NCI-H1092 (cell line): ENCODE measurements at places on chromosomes 1 and 21.

DNA sequence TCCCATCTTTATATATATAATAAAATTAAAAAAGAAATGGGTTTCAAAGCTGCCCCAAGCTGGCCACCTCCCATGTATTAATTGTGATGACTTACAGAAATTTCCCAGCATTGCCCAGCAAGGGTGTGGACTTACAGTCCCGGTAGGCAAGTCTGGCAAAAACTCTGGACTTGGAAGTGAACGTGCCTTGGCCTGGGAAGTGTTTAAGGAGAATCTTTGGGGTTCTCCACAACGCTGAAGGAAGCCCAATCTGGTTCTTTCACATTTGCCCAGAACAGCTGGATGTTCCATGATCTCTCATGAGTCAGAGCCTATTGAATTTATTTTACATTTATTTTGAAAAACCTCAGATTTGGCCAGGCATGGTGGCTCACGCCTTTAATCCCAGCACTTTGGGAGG is 98.4 kb upstream of the SLC45A1 start:
- no peak for DNase-seq

GRCh38 chr1:68107771-68108170 is 57.3 kb upstream of the DIRAS3 start:
- no peak for DNase-seq

- DNase-seq: no peak
Observed at GRCh38 chr1:234186037-234186688, 187.1 kb upstream of the COA6 start.

GRCh38 chr1:156276532-156276931 is 6.1 kb downstream of the SMG5 start:
- DNase-seq: no peak

GRCh38 chr1:94698356-94698755 is 121.8 kb upstream of the SLC44A3 start:
- no peak for DNase-seq

DNA sequence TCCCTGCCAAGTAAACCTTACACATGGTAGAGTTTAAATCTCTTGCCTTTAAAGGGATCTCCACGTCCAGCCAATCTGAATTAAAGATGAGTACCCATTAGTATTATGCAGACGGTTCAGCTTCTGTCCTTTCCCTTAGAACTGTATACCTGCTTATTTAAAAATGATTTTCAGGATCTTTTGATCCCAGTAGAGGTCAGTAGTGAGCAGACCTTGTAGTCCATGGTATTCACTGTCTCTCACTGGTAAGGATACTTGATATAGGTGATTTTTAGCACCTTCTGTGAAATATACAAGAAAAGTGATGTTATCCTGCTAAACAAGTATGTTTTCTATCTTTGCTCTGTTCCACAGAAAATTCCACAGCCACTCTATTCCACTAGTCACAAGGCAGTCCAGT is 1211.6 kb upstream of the ADGRL4 start:
- no peak for DNase-seq

GRCh38 chr1:116483481-116484309 is 87.1 kb downstream of the CD58 start:
- no peak for DNase-seq

GRCh38 chr1:150187560-150187931 is 37.8 kb downstream of the PLEKHO1 start:
- no peak for DNase-seq

DNA sequence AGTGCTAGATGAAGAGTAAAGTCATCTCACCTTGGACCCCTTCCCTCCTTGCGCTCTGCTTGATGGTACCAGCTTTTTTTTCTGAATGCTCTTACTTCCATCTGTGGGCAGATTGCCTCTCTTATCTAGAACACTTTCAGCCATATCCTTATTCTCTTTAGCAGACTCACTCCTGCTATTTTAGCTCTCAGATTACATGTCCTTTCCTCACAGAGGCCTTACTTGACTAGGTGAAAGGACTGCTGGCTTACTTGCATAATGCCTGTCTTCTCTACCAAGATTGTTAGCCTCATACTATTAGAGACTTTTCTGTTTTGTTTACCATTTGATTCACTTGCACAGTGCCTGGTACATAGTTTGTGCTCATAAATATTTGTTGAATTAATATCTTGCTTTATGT is 9.3 kb downstream of the IFI44 start:
- no peak for DNase-seq

DNA sequence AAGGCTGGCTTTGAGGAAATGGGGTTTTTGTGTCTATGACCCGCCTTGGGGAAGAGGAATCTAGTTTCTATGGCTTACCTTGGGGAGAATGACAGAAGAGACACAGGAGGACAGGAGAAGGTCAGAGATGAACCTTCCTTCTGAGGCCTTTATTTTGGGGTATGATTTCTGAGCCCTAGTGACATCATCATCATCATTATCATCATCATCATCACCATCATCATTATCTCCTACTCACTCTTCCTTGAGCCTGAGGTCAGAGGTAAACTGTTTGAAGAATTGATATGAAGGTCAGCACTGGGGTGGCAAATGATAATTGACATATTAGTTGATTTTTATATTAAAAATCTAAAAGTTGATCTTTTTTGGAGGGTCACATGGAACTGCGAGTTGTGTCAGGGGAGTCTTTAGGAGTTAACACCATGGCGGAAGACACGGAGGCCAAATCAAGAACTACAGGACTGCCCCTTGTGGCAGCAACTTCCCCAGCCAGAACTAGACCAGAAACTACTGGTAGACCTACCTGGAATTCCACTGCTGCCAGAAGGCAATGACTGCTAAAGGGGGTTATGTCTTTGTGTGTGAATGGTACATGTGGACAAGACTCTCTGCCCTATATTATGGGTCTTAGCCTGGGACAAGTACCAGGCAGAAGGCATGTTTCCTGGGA is 49.8 kb upstream of the WLS start:
- no peak for DNase-seq

GRCh38 chr1:61120246-61120840 is 38.0 kb downstream of the NFIA start:
- no peak for DNase-seq

- no peak for DNase-seq
Observed at GRCh38 chr1:96425382-96426129, 296.0 kb upstream of the PTBP2 start.

DNA sequence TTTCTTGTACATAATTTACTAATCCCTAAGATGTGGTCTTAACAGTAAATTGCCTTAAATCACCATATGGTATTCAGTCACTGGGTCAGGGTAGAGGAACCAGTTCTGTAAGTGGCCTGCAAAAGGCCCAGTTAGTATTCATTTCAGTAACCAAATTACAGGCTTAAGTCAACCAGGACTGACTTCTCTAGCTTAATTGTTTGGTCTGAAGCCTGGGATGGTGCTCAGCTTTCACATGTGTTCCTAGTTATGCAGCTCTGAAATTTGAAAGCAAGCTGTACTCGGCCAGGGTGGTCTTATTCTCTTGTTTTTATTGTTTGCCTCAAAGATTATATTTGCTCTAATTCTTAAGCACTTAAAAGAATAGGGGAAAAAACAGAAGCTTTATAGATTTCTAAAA is 144.6 kb downstream of the MAGI3 start:
- DNase-seq: no peak

DNA sequence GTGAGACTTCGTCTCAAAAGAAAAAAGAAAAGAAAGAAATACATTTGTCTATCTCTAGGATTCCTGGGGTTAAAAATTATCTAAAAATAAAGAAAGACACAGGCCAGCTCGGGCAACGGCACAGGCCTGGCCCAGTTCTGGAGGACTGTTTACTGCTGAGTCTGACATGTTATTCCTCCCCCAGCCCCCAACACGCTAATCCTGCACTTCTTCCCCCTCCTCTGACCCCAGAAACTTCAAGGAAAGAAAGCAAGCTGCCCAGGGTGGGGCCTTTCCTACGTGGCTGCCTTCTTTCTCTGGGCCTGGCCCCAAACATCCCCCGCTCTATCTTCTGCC is 40.0 kb downstream of the ACOT7 start:
- no peak for DNase-seq

DNA sequence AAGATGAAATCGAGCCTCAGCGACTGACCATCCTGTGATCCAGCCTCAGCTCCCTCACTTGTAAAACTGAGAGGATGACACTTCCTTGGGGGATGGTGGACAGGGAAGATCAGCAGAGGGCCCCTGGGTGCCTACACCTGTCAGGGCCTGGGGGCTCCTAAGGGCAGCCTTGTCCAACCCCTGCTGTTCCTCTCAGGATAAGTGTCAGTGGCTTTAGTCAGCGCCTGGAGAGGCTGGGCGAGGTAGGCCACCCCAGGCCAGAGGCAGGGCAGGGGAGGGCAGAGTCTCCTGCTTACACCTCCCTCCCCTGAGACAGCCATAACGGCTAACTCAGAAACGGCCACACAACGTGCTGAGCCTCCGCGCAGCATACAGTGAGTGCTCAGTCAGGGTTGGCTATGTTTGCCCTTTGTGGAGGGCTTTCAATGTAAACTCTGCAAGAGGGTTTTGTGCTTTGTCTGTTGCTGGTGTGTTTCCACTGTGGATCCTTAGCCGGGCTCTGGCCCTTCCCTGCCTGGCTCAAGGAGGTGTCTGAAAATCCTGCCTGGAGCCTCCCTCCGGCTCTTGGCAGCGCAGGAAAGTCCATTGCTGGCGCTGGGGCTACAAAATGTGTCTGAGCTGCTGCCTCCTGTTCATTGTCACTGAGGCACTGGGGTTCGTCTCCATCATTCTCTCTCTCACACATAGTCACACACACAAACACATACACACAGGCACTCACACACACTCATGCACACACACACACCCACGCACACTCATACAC is 588.4 kb downstream of the PTPRU start:
- peak; percentile 39 for DNase-seq

DNA sequence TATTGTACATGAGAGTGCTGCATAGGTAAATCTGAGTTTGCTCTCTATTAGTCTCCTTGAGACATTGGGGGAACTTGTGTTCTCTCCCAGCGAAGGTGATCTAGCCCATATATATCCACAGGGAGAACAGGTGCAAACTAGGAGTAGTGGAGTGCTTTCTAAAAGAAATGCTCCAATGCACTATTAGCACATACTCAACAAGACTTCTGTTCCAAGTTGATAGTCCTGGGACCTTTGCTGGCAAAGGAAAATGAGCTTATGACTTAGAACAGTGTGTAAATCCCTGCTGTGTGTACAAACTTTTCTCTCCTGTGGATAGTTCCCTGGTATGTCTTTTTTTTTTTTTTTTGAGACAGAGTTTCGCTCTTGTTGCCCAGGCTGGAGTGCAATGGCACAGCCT is 25.5 kb downstream of the CFAP126 start:
- DNase-seq: no peak

GRCh38 chr1:15412175-15412800 is 2.6 kb downstream of the EFHD2 start:
- DNase-seq: no peak

- DNase-seq: no peak
Observed at GRCh38 chr1:119372503-119373086, 4.0 kb downstream of the HAO2 start.

DNA sequence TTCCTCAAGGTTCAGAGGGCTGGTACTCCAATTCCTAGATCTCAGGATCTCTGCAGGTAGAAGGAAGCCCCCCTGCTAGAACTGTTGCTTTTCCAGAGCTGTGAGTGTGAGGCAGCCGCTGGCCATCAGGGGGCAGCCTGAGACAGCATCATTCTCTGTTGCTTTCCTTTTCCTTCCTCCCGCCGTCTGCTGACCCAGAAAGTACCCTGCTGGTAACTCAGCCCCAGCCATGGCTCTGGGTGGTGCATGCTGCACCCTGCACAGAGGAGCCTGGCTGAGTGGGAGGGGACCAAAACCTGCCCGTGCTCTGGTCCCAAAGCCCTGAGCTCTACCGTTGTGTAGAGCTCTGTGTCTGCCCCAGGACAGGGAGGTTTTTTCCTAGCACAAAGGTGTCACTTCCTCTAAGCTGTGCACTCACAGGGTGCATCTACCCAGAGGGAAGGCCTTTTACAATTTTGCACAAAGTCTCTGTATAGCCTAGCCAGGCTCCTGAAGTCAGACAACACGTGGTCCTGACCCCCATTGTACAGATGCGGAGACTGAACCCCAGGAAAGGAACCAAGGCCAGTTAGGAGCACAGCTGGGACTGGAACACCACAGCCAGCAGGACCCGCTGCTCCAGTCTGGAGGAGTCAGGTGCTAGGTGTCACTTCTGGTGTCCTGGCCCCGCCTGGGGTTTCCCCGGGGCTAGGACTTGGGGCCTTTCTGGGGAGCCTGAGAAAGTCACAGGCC is 5.6 kb upstream of the FAM131C start:
- peak; percentile 68 for DNase-seq
